ENCODE measurements at places on chromosomes 6 and 20.

DNA sequence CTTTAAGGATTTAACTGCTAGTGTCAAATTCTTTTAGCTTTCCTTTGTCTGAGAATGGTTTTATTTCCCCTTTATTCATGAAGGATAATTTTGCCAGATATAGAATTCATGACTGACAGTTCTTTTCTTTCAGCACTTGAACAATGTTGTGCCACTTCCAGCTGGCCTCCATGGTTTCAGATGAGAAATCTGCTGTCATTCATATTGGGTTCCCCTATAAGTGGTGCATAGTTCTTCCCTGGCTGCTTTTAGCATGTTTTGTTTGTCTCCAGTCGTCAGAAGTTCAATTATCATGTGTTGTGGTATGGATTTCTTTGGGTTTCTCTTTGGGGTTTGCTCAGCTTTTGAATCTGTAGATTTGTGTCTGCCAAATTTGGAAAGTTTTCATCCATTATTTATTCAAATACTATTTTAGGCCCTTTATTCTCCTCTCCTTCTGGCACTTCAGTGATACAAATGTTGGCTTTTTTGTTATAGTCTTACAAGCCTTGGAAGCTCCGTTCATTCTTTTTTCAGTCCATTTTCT lies 76.3 kb upstream of the TGM3 start:
- no peak for DNase-seq

DNA sequence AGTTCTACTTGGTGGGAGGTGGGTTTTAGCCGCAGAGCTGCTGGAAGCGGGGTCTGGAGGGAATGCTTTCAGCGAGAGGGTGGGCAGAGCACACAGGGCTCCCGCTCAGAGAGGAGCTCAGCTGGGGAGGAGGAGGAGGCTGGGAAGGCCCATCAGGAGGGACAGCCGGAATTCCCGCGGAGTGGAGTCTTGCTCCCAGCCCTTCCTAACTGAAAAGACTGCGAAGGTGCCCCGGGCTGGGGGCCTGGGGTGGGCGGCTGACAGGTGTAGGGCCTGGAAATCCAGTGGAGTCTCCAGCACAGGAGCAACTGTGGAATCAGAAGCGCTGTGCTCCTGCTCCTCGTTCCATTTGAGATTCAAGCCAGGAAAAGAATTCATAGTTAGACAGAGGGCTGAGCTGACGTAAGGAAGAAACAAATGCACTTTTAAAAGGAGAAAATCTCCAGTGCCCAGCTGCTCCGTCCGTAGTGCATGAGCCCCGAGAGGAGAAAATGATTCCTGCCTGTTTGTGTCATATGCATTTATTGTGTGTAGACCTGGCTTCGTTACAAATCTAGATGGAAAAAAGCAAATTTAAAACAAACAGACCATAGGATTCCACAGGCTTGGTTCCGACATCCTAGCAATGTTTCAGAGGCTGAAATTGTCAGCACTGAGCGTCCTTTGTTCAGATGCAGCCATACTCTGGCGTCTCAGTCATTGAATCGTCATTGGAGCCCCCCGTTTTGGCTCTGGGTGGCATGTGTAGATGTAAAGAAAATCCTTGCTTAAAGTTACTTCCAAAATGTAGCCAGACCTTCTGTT lies 197.7 kb downstream of the SMOC2 start:
- DNase-seq, result no peak

DNA sequence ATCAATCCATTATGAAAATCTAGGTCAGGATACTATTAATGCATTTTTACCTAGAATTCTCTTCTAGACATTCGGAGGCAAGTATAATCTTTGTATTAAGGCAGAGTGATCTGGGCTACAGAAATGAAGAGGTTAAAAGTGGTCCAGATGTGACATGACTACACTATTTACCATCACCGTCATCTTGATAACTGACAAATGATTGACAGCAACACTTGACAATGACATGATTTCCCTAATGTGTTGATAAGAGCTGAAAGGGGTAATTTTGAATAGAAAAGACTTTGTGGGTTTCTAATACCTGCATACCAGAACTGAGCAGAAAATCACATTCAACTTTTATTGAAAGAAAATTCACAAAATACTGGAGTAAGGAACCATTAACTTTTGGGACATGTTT lies 718.9 kb upstream of the MAP3K7 start:
- no peak for DNase-seq

GRCh38 chr6:12483712-12484111 lies 193.6 kb downstream of the EDN1 start:
- no peak for DNase-seq

DNA sequence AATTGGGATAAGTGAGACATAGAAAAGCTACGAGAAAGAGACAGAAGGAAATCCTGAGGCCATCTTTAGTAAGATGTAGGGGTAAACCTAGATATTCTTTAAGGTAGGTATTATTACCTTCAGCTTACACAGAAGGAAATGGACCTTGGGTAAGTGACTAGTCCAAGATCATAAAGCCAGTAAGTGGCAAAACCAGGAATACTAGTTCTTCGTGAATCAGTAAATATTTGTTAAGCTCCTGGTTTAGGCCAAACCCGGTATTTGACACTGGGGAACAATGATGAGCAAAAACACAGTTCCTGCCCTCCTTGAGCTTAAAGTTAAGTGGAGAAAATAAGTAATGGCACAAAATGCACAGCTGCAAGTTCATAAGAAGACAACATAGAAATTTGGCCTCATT lies 5.3 kb downstream of the TRIM39 start:
- no peak for DNase-seq

DNA sequence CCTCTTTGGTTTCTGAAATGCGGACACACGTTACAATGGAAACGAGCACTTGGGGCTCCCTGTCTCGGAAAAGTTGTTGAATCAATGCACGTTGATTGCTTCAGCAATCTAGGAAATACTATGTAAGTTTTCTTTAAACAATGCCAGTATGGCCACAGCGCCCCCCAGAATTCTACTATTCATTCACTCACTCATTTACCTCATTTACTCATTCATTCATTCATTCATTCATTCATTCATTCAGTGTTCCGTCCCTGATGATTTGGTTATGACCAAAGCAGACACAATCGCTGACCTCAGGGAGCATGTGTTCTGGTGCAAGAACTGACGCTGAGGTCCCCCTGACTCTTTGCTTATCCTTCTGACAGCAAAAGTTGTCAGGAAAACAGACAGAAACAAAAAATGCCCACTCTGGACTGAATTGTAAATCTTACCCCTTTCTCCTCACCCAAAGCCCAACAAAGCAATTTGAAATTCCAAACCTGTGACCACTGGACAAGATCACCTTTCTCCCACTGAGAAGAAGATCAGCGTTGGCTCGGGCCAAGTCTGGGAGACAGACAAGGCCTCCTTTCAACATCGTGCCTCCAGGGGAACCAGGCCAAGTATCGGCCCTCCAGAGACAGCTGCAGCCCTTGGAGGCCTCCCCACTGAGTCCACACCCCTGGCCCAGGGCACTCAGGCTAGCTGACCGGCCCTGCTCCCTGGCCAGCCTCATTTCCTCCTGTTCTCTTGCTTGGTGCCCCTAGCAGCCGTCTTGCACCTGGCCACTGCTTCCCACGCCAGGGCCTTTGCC lies 15.0 kb upstream of the PMEPA1 start:
- DNase-seq, result no peak

- DNase-seq, result no peak
These were observed 183.4 kb downstream of the WDR27 start for GRCh38 chr6:169518451-169518850.

DNA sequence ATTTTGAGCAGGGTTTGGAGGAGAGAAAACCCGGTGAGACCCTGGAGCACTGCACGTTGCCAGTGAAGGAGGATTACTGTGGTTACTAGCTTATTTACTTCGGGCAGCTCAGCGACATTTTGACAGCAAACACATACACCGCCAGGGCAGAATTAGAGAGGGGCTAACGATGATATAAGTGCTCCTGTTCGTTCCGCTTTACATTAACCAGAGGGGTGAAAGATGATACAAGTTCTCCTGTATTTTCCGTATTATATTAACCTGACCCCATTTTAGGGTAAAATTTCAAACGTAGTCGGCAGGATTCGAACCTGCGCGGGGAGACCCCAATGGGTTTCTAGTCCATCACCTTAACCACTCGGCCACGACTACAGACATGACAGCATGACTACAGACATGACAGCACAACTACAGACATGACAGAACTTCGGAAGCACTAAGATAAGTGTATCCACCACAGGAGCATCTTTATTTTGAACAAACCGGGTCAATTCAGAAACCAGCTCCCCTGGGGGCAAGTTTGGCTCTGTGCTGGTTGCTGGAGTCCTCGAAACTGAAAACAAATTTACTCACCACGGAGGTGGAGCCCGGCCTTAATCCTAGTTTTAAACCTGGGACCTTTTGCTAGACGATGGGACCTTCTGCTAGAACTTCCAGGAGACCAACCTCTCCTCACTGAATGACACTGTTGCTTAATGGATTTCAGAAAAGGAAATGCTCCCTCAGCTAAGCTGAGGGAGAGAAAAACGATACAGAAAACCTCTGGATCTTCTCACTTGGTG lies 80.4 kb upstream of the ZNF184 start:
- DNase-seq, result peak; percentile 58

- no peak for DNase-seq
These were observed 121.8 kb upstream of the FOXO3 start for GRCh38 chr6:108438918-108439317.

GRCh38 chr6:127162836-127163235 lies 44.4 kb downstream of the RSPO3 start:
- DNase-seq, result no peak

- no peak for DNase-seq
These were observed 73.2 kb upstream of the JAG1 start for GRCh38 chr20:10747019-10747418.

- no peak for DNase-seq
These were observed 71.8 kb downstream of the F13A1 start for GRCh38 chr6:6248651-6249050.

Measured in HEK293T (cell line).